ENCODE measurements at places on chromosomes 2 and 18. TPM values are rescaled to one million over a fixed set of nuclear protein-coding genes. Genes with fewer than 3 reads are reported as not detected.

GRCh38 chr18:48342125-48342524 is 67.1 kb downstream of the ZBTB7C start:
- no peak overlapping the region for H3K4me3 ChIP-seq
- H3K27ac ChIP-seq, result peak overlapping the region; percentile 18
- no peak for DNase-seq
- H3K4me1 ChIP-seq, result no peaks in the 10 kb centered on the region
- no peaks in the 10 kb centered on the region for H3K27me3 ChIP-seq
- H3K36me3 ChIP-seq, result no peaks in the 10 kb centered on the region

- no peak overlapping the region for H3K4me3 ChIP-seq
- no peaks in the 10 kb centered on the region for H3K36me3 ChIP-seq
- no peaks in the 10 kb centered on the region for H3K27me3 ChIP-seq
Observed at GRCh38 chr2:36329746-36330472, 25.7 kb upstream of the CRIM1 start.

DNA sequence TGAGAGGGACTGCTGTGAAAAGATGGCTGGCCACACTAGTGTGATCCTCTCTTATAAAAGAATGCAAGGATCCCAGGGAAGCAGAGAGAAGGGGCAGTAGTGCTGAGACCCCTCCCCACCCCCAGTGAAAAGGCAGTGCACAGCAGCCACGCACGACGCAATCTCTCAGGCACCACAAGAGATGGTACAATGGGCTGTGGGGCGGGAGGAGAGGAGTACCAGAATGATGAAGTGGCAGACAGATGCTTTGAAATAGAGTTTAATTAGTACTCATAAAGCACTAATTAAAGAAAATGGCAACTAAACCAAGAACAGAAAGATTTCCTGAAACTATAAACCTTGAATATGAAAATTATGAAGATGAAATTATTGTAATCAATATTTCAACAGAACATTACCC is 29.0 kb downstream of the B4GALT6 start:
- no peaks in the 10 kb centered on the region for H3K27me3 ChIP-seq
- no peak overlapping the region for H3K4me3 ChIP-seq
- H3K27ac ChIP-seq, result no peak overlapping the region
- DNase-seq, result no peak
- no peaks in the 10 kb centered on the region for H3K36me3 ChIP-seq

- no peak overlapping the region for H3K4me3 ChIP-seq
- no peaks in the 10 kb centered on the region for H3K36me3 ChIP-seq
- H3K4me1 ChIP-seq, result peaks cover 14% of the 10 kb centered on the region
Observed at GRCh38 chr2:136248242-136248641, 130.3 kb upstream of the CXCR4 start.

TACR1 gene
- total RNA-seq, result 1.4 TPM

DNA sequence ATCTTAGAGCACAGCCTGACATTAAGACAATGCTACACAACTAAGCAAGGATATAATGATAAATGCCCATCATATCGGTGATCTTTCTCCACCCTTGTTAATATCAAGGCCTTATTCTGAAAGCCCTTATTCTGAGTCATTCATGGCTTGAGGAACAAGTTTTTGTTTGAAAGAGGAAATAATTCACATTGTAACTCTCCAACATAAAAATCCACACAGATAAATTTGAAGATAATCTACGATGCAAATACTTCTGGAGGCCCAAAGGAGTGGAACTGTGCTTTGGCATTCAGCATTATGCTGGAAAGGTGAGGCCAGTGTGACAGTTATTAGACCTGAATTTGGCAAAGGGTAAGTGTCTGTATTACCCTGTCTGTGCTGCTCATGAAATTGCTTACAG is 227.4 kb downstream of the MYO3B start:
- peaks cover 3% of the 10 kb centered on the region for H3K27me3 ChIP-seq
- H3K4me3 ChIP-seq, result no peak overlapping the region
- H3K27ac ChIP-seq, result no peak overlapping the region
- peaks cover 10% of the 10 kb centered on the region for H3K4me1 ChIP-seq

ASIC4 gene
- total RNA-seq, result 0.53 TPM

DNA sequence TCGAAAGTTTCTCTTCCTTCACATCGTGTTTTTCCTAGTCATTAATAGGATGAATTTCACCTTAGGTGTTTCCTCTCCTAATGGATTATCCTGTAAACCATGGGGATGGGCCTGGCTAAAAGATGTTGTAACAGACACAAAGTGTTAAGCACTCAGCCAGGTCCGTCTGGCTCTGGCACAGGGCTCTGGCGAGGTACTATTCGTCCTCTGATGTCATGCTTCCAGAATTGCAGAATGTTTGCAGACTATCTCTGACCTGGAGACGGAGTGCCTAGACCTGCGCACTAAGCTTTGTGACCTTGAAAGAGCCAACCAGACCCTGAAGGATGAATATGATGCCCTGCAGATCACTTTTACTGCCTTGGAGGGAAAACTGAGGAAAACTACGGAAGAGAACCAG is 13.2 kb downstream of the ATG16L1 start:
- H3K4me3 ChIP-seq, result no peak overlapping the region
- DNase-seq, result no peak
- peaks cover 100% of the 10 kb centered on the region for H3K36me3 ChIP-seq
- no peaks in the 10 kb centered on the region for H3K4me1 ChIP-seq
- H3K27me3 ChIP-seq, result no peaks in the 10 kb centered on the region
- H3K27ac ChIP-seq, result no peak overlapping the region

RELCH gene
- total RNA-seq, result 29.9 TPM

DNA sequence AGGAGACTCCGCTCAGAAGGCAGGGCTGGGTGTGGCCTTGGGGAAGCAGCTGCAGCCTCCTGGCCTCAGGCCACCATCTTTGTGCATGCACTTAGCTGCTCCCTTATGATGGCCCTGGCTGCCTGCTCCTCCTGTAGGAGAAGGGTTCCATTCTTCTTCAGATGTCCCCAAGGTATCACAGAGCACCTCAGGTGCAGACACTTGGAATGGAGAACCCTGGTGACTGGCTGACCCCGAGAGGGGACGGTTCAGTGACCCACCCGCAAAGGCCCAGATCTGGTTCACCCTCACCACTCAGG is 9.6 kb downstream of the GPAT2 start:
- no peaks in the 10 kb centered on the region for H3K27me3 ChIP-seq
- no peak overlapping the region for H3K4me3 ChIP-seq
- no peak overlapping the region for H3K27ac ChIP-seq
- H3K36me3 ChIP-seq, result no peaks in the 10 kb centered on the region

CFAP65 gene
- 7.6 TPM for total RNA-seq

- peaks cover 9% of the 10 kb centered on the region for H3K27me3 ChIP-seq
- H3K27ac ChIP-seq, result no peak overlapping the region
- no peaks in the 10 kb centered on the region for H3K36me3 ChIP-seq
- no peak overlapping the region for H3K4me3 ChIP-seq
- no peak for DNase-seq
Observed at GRCh38 chr2:88002359-88002707, 14.0 kb downstream of the RNU2-63P start.

GRCh38 chr2:118925981-118926380 is 16.0 kb upstream of the MARCO start:
- H3K27me3 ChIP-seq, result no peaks in the 10 kb centered on the region
- no peaks in the 10 kb centered on the region for H3K36me3 ChIP-seq
- H3K4me3 ChIP-seq, result no peak overlapping the region
- DNase-seq, result no peak
